ENCODE measurements at places on chromosomes 2 and 18.

- DNase-seq: no peak
These were observed 533 bp downstream of the CXCR4 start for GRCh38 chr2:136117391-136117841.

- no peak for DNase-seq
These were observed 448.1 kb downstream of the TSN start for GRCh38 chr2:122203523-122203922.

DNA sequence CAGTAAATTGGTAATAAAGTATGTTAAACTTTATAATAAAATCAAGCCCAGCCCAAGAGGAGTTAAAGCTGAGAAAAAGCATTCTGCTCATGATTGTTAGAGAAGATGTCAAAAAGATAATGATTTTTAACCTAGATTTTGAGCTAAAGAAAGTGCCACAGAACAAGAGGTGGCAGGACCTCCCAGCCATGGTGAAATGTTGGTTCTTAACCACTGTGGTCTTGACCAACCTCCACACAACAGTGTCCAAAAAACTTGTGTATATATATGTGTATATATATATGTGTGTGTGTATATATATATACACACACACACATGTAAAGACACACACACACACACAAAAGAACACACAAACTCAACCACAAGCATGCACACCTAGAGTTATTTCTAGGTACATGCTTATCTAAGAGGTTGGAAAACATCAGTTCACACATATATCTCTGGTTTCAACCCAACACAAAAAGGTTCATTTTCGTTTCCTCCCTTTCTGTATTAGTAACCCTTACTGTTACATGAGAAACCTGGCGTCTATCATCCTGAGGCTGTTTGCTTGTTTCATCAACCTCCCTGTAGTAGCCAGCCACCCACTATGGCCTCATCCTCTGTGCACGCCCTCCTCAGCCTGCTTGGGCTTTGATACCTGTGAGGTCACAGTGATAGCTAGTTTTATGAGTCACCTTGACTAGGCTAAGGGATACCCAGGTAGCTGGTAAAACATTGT, 631.8 kb upstream of the ID2 start:
- DNase-seq: no peak

DNA sequence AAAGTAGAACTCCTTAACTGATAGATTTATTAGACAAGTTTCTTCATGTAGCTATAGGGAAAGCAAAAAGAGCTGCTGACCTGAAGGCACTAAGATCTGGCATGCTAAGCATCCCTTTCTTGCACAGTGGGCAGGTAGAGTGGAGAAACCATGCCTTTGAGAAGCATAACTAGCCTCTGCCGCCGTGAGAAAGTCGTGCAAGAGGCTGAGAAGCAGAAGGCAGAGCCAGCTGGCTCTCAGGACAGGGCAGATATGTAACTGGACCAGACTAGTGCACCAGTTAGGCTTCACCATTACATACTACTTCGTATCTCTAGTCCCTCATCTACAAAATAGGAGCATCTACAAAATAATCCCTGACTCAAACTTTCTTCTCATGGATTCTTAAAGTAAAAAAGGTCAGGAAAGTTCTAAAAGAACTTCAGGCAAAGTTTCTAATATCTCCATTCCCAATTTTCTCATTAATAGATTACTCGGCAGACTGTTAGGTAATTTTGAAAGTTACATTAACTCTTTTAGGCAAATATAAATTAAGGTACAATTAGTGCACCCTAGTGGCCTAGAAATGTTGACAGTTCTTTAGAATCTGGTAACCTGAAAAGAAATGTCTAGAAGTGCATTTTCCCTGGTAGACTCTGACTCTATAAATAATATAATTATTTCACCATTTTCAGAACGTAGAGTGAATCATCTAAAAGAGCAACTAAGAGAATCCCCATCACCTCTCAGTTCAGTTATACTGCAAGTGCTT, 10.3 kb downstream of the ERBB4 start:
- no peak for DNase-seq

- DNase-seq: no peak
These were observed 3.1 kb upstream of the TMEM150A start for GRCh38 chr2:85605406-85606115.
